ENCODE measurements at places on chromosomes 4 and X. TPM values are rescaled to one million over a fixed set of nuclear protein-coding genes. Genes with fewer than 3 reads are reported as not detected.

KCNIP4 gene
- total RNA-seq = not detected

TKTL1 gene
- not detected for total RNA-seq

EGF gene
- 0.04 TPM for total RNA-seq

STK32B gene
- total RNA-seq = 16.8 TPM

ZAR1 gene
- not detected for total RNA-seq

SMAD1 gene
- total RNA-seq = 50.6 TPM

All from pulmonary artery endothelial cell (primary cell).